ENCODE measurements at places on chromosomes 1 and 21.

DNA sequence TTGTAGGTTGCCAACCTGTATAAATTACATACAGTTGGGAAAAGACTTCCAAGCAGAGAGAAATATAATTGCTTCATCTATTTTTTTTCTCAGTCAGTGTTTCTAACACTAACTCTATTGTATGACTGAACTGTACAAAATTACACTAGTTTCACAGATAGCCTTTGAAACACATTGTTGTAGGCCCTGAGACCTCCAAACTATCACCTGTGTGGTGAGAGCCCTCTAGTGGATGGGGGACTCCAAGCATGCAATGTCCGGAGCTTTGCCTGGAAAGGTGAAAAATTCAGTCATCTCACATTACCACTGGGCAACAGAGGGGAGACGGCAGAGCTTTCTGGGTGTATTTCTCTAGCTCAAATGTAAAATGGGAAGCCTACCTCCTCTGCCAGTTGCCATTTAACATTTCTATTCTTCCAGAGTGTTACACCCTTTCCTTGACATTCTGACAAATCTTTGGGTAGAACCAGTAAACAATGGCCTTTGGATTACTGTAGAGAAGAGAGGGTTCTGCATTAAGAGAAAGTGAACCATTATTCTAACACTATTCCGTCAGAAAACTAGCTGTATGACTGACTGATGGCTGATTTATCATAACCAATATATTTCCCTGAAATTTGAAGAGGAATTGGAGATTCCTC lies 212.2 kb downstream of the LYPLAL1 start:
- no peak for DNase-seq

DNA sequence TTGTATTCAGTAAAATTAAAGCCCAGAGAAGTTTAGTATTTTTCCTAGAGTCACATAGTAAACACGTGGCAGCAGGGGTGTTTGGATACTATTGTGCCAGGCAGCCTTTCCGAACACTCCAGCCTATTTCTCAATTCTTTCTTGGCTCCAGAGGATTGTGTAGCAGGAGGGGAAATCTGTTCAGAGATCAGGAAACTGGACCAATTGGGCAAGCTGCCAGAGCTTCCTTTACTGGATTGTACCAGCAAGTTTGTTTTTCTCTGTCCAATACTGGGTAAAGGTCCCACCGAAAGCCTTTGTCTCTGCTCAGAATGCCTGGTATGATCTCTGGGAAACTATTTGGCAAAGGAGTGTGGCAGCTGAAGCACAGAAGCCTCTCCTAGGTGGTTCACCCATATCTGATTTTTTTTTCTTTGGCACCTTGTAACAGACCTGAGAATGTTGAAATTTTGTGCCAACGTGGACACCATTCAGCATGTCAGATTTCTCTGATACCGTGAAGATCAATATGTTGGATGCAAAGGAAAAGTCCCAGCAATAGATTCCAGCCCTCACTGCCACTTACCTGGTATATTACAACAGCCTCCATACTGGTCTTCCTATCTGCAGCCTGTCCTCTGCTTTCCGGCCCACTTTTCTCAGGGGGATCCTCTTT lies 126.2 kb downstream of the FGGY start:
- DNase-seq = no peak

DNA sequence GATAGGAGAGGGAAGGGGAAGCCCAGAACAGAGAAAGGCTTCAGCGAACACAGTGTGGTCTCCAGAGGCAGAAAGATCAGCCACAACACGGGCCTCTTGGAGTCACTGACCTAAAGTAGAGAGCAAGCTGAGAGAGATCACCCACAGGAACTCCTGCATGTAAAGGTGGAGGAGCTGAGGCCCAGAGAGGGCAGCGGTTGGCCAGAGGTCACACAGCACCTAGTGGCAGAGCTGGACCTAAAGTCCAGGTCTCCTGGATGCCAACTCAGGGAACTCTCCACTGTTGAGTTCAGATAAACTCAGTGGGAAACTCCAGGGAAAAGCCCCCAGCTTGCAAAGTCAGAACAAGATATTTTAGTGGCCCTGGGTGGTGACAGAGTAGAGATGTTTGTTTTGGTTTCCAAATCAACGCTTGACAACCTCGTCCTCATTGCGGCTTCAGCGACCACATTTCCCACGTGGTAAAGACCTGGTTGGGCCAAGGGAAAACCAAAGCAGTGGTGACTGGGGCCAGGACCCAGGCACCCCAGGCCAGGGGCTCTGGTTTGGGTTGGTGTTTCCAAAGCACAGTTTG lies 4.6 kb downstream of the IFFO2 start:
- DNase-seq = no peak

DNA sequence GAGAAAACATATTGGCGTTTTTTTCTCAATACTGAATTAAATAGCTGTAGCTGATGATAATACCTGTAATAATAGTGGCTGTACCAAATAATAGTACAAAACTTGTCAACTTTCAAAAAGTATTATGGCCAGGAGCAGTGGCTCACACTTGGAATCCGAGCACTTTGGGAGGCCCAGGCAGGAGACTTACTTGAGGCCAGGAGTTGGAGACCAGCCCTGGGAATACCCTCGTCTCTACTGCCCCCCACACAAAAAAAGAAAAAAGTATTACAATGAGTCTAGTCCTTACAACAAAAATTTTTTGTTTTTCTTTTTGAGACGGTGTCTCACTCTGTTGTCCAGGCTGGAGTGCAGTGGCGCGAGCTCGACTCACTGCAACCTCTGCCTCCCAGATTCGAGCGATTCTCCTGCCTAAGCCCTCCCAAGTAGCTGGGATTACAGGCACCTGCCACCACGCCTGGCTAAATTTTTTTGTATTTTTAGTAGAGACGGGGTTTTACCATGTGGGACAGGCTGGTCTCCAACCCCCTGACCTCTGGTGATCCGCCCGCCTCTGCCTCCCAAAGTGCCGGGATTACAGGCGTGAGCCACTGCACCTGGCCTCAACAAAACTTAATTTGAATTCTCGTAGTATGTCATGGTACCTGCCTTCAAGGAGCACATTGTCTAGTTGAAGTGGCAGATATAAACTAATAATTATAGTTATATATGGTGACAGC lies 1.4 kb downstream of the RBBP4 start:
- DNase-seq = no peak

DNA sequence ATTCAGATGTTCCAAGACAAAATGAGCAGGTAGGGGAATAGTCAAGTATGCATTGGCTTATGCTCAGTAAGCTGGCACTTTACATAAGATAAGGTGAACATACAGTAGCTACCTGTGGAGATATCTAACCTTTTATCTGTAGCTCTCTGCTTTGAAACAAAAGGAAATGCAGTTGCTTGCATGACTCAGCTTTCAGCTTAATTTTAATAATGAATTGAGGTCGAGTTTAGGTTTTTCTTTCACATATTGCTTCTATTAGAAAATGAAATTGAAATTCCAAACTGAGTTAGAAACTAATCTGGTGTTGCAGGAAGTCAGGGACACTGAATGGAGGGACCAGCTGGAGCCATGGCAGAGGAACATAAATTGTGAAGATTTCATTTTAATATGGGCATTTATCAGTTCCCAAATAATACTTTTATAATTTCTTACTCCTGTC lies 8.3 kb downstream of the FRRS1 start:
- no peak for DNase-seq

DNA sequence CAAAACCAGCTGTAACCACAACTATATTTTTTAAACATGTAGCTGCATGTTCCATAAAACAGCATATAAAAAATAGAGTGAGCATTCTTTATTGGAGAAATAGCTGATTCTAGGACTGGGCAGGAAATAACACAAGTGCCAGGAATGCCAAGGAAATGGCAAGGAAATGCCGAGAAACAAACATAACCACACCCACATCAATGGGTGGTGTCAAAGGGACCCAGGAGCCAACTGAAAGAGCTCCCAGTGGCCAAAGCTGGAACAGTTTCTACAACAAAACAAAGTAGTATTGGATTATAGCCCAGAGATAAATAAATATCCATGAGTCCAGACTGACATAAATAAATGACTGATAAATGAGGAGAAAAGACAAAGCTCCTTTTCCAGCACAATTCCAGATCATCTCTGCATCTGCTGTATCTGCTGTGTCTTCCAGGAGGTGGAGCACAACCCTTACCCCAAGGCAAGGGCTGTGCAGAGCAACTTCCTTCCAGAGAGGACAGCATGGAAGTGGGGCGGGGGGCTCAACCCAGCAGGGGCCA lies 28.1 kb downstream of the ADARB1 start:
- DNase-seq = no peak

DNA sequence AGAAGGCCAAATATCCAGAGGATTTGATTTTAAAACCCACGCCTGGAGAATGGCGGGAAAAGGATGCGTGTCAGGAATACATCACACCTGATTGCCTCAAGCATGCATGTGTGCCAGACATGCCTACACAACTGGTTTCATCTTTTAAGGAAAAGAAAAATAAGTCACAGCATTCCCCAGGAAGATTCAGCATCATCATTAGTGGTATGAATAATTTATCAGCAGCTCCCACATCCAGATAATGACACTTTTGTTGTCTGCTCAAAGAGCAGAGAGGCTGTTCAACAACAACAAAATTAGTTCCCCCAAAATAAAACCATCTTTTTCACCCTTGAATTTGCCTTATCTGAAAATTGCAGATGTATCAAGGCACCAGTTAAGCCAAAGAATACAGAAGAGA lies 328.6 kb upstream of the C1orf87 start:
- no peak for DNase-seq

DNA sequence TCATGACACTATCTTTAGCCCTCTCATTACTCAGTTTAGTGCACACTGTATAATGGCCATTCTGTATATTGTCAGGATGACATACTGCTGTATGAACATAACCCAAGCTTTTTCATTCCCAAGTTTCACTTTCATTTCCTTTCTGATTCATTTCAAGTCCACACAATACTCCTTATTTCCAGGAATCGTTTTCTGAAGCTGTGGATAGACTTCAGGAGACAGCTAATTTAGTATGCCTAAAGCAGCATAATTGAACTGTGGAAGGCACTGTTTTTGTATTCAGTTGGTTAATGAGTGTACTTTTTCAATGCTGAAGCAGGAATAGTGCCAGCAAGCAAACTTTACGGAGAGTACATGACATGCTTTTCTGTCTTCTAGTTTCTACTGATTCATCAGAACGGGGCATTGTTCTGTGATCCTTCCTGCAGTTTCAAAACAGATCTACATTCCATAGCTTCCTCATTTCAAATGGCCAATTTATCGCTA lies 578.5 kb upstream of the ZP4 start:
- no peak for DNase-seq

- DNase-seq = no peak
Measured at GRCh38 chr1:93490357-93490756, 42.4 kb downstream of the FNBP1L start.

GRCh38 chr1:111639602-111640198 lies 20.1 kb downstream of the RAP1A start:
- no peak for DNase-seq

DNA sequence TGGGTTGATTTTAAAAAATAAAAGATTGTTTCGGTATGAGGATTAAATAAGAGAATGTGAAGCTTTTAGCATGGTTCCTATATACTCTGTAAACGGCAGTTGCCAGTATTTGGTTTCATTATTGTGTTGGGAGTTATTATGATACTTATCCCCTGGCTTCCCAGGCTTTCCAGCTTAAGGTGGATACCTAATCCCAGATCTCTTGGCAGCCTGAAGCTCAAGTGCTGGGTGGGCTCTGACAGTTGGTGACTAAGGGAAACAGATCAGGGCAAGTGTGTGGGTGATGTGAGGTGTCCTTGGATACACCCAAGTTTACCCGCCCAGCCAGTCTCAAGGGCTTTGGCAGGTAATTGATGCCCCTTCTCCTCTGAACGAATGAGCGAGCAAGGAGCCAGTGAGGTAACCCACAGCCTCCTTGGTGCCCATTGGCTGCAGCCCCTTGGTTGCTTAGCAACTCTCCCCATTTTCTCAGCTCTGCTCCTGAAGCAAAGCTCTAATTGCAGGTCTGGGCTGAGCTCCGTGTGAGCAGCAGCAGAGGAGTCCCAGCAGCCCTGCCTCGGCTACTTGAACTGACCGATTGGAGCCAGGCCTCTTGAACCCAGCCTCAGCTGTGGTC lies 6.1 kb downstream of the IPO13 start:
- no peak for DNase-seq

GRCh38 chr1:185397183-185397582 lies 80.1 kb upstream of the IVNS1ABP start:
- DNase-seq = no peak

DNA sequence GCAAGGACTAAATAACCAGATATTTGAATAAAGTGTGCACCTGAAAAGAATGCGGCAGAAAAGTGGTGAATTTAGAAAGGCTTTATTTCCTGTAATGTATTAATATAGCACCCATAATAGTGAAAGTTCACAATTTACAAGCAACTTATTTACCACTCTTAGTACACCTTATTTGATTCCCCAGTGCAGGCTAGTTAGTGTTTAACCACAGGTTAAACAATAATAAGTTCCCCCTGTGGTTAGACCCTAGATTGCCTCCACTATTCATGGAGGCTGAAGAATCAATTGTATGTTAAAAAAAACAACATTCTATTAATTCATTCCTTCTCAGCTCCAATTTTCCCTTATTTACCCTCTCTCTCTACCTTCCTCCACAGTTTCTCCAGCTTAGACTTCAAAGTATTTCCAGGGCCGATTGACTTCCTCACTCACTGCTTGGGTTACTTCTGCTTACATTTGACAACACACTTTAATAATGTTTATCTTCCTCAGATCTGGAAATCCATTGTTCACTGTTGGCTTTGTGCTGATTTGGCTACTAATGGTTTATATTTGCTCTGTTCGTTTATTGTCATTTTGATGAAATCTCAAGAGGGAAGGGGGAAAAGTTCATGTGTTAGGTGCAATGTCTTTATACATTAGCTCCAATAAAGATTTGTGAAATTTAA lies 796.3 kb downstream of the BRINP3 start:
- no peak for DNase-seq

DNA sequence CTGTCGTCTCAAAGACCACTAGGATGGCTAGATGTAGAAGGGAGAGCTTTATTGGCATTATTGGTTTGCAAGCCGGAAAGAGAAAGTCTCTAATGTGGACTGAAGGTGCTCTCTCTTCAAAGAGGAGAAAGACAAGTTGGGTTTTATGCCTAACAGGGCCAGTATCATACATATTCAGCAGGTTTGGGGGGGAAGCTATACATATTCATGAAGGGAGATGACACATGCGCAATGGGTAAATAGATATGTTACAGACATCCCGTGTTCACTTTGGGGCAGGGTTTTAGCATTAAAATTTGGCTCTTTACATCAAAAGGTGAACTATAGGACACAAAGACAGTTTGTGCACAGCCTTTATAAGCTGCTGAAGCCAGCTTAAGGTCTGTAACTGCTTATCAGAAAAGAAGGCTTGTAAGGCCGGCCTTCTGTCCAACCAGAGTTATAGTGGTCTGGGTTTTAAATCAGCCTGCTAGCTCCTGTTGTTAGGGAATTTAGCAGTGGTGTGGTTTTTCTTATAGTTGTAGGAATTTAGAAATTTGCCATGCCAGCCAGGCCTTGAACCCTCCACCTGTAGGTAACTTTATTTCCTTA lies 46.5 kb upstream of the LRRN2 start:
- no peak for DNase-seq

- no peak for DNase-seq
Measured at GRCh38 chr1:26257222-26257621, 22.7 kb upstream of the SH3BGRL3 start.

GRCh38 chr1:2198571-2198970 lies 4.0 kb upstream of the FAAP20 start:
- DNase-seq = no peak

GRCh38 chr1:16392740-16393569 lies 25.9 kb downstream of the SZRD1 start:
- no peak for DNase-seq

GRCh38 chr1:232012773-232013386 lies 386.3 kb downstream of the DISC1 start:
- DNase-seq = no peak
